ENCODE measurements at places on chromosomes 3 and 15.

DNA sequence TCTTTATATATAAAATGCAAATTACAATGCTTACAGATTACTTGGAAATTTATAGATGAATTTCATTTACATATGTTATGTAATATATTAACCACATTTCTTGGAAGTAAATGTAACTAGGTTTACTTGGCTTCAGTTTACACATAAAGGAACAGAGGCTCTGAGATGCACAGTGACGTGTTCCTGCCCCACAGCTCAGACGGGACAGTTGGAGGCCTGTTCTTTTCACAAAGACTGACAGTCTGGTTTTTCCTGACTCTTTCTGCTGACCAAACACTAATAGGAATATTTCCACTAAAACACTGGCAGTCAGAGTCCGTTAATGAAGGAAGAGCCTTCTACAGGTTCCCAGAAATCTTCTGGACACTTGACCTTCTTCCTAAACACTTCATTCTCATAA lies 336.1 kb downstream of the MFSD1 start:
- no peak for DNase-seq

DNA sequence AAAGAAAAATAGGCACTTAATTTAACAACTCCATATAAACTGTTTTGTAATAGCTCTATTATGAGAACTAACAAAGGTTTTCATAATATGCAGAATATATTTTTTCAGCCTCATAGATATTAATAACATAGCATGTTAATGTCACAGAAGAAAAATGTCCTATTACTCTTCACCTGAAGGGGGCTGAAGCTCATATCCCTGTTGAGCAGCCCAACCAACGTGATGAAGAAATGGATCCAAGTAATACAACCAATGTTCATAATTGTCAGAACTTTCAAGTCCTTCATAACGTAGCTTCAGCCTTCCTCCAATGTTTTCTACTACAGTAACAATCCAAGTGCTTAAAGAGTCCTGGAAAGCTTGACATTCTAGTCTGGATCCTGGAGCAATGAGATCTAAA lies 34.5 kb upstream of the STIMATE start:
- DNase-seq: no peak

DNA sequence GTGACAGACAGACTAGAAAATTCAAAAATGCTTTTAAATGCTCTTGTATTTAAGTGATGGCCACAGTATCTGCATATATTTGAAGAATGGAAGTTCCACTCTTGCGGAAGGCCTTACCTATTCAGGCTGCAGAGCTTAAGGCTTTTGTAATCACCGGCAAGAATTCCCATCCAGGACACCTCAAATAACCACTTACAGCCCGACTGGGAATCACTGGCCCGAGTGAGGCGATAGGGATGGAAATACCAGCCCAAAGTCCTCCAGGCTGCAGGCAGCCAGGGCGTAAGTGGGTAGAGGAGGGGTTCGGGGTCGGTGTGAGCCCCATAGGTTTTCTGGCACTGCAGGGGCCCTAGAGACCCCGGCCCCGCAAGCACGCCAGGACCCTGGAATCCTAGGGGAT lies 9.5 kb downstream of the CMTM7 start:
- DNase-seq: no peak

DNA sequence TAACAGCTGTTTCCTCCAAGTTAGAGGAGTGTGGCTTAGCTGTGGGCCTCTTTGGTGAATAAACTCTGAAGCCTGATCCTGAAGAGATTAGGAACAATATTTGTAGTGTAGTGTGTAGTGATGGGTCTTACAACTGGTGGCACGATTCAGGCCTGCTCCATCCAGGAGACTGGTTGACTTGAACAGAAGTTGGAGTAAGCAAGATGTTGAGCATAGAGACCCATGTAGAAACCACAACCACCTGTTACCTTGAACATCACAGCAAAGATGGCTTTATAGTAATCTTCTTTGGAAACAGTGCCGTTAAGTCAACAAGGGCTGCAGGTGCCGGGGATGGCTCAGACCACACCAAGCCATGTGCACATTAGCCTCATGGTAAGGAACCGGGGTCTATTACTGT lies 74.2 kb upstream of the RASGRP1 start:
- no peak for DNase-seq

DNA sequence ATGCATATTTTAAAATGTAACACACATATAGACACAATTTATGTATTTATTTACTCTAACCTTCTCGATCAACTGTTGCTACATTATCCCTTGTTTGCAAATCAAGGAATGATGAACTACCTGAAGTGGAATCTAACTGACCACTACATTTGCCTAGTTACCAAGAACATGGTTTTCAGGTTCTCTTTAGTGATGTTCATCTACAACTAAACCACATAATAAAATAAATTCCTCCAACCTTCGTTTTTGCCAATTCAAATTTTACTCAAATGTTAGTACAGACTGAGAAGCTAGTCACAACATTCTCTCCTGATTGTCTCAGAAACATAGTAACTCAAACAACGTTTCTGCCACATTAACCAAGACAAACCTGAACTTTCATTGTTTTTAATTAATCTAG lies 521.9 kb downstream of the FOXP1 start:
- no peak for DNase-seq

- no peak for DNase-seq
Observed at GRCh38 chr3:10521772-10522441, 16.5 kb upstream of the ATP2B2 start.

GRCh38 chr3:172915911-172916514 lies 165.5 kb downstream of the ECT2 start:
- DNase-seq: no peak

GRCh38 chr15:48334260-48334659 lies 3.0 kb downstream of the DUT start:
- DNase-seq: no peak

DNA sequence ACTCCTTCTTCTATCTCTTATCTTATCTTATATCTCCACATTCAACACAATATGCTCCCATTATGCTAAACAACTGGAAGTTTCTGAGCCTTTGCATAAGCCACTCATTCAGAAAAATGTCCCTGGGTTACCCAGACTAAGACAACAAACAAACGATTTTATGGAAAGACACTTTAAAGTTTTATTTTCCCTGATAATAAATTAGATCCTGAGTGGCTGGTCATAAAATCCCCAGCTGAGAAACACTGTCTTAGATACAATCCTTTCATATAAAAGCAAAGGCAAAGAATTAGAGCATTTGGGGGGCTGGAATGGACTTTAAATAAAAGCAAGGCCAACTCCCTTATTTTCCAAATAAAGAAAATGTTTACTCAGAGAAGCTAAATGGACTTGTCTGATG lies 322.3 kb downstream of the GBE1 start:
- DNase-seq: no peak

DNA sequence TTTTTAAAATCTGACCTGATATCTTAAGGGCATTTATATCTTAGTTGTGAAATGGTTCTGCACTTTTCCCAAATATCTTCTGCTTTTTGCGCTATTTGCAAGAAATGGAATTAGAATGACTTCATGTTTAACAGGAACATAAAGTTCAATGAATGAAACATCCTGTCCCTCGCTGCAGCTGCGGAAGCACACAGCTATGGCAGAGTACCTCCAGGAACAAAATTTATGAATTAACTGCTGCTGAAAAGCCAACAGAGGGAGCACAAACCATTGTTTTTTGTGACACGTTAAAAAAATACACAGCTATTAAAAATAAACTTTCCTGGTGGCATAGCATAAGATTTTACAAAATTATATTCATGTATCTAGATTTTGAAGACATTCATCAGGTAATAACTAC lies 404.4 kb upstream of the MDFIC2 start:
- DNase-seq: no peak

- no peak for DNase-seq
Observed at GRCh38 chr3:109313061-109313460, 3.3 kb downstream of the DPPA2 start.

DNA sequence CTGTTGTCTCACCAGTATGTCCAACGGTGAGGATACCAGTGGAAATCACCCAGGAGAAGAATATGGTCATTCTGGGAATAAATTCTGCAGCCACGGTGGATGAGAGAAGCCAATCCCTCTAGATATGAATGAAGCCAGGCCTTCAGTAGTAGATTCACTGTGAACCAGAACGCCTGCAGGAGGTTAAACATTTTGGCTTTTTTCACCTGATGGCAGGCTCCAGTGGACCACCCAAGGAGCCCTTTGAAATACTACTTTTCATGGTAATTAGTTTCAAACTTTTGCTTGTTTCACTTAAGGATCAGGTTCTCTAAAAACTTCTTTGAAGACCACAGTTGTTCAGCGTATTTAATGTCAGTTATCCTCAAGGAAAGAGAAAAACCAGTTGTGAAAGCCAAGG lies 353.4 kb downstream of the RORA start:
- no peak for DNase-seq

- DNase-seq: no peak
Observed at GRCh38 chr3:98331329-98331728, 22.3 kb upstream of the OR5K4 start.

GRCh38 chr3:4940985-4941384 lies 38.3 kb upstream of the BHLHE40 start:
- no peak for DNase-seq

GRCh38 chr3:42097566-42097946 lies 6.4 kb downstream of the TRAK1 start:
- no peak for DNase-seq

- DNase-seq: no peak
Observed at GRCh38 chr15:67195305-67195704, 59.2 kb downstream of the AAGAB start.

DNA sequence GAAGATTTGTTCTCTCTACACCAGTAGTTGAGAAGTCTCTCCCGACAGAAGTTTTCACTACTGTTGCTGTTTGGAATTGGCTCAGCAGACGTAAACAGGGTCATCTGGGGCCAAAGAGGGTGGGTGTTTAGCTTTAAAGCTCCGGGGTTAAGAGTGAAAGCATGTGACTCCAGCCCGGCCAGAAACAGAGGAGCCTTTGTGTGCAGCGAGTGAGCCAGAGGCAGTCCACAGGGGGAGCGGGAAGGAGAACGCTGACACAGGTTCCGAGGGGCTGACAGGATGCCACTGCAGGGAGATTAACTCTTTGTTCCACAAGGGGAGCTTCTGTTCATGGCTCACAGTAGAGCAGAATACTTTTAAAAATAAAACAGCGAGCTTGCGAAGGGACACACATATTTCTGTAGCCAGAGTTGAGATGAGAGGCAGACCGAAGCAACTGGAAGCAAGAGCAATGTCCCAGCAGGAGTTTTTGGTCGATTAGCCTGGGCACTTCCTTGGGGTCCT lies 26.9 kb downstream of the BMF start:
- no peak for DNase-seq

DNA sequence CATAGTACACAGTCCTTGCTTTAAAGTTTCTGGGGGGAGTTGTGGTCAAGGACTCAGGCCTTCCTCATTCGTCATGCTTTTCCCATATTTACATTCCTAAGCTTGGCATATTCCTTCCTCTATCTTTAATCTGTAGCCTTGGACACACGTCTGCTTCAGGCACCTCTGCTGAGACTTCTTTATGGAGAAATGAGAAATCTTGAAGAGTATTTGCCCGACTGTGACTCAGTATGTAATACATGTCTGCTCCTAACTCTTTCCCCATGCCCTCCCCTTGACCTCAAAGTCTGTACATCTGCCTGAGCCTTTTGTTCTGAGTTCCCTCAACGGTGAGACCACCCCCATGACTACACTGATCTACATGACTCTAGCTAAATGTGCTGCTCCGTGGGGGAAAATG lies 246.1 kb downstream of the SI start:
- DNase-seq: no peak
